ENCODE measurements at places on chromosomes 13 and 19. TPM values are rescaled to one million over a fixed set of nuclear protein-coding genes. Genes with fewer than 3 reads are reported as not detected.

- DNase-seq = peak; percentile 34
Measured at GRCh38 chr13:25232937-25233515, 54.3 kb downstream of the MTMR6 start.

DNA sequence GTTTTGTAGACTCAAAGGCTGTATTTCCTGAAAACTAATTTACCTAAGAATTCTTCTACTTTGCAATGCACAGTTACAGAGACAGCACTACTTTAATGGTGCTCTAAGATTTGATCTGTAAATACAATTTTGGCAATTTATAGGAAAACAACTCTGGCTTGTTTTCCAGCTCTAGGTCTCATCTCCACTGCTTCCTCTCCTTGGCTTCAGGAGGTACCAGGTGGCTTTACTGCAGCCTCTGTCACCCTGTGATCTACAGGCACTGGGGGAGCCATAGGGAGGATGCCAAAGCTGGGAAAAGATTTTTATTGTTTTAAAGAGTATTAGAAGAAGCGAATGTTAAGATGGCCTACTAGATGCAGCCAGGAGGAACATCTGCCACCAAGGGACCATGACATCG is 1563.6 kb downstream of the OLFM4 start:
- no peak for DNase-seq

ZNF835 gene
- total RNA-seq = 1.1 TPM

USHBP1 gene
- not detected for total RNA-seq

SHD gene
- 0.14 TPM for total RNA-seq

ZNF66 gene
- total RNA-seq = 6.4 TPM
